ENCODE measurements at places on chromosomes 3 and 15. TPM values are rescaled to one million over a fixed set of nuclear protein-coding genes. Genes with fewer than 3 reads are reported as not detected.

GRCh38 chr3:8834974-8835373, 65.6 kb upstream of the OXTR start:
- H3K27ac ChIP-seq, result no peak overlapping the region
- no peaks in the 10 kb centered on the region for H3K27me3 ChIP-seq
- DNase-seq, result no peak
- no peaks in the 10 kb centered on the region for H3K36me3 ChIP-seq
- no peak overlapping the region for H3K4me3 ChIP-seq
- no peaks in the 10 kb centered on the region for H3K4me1 ChIP-seq

DNA sequence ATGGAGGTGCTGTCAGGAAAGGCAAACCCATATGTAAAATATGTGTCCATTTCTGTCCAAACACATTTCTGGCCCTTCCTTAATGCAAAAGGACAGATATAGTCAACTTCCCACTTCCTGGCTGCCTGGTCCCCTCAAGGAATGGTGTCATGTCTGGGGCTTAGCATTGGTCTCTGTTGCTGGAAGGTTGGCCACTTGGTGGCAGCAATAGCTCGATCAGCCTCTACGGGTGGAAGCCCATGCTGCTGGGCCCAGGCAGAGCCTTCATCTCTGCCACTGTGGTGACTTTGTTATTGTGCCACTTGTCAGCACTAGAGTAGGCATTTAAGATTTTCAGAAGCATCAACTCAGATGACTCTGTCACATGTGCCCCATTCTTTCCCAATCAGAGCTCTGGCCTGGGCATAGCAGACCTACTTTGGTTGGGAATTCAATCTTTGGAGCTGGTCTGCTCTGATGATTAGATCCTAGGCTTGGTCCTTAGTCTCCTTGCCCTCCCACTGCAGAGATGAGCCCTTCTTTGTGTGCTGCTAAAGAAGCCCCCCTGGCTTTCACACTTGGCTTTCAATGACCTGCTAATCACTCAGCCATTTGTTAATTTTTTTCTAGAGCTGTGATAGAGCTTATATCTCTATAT, 51.0 kb upstream of the SPSB4 start:
- peaks cover 2% of the 10 kb centered on the region for H3K4me1 ChIP-seq
- peak; percentile 50 for DNase-seq
- H3K36me3 ChIP-seq, result no peaks in the 10 kb centered on the region
- H3K27me3 ChIP-seq, result peaks cover 2% of the 10 kb centered on the region
- peak overlapping the region; percentile 69 for H3K27ac ChIP-seq

- DNase-seq, result no peak
- H3K27me3 ChIP-seq, result no peaks in the 10 kb centered on the region
- no peak overlapping the region for H3K27ac ChIP-seq
- H3K36me3 ChIP-seq, result no peaks in the 10 kb centered on the region
- no peak overlapping the region for H3K4me3 ChIP-seq
Observed at GRCh38 chr15:39499681-39500080, 81.2 kb upstream of the THBS1 start.

DNA sequence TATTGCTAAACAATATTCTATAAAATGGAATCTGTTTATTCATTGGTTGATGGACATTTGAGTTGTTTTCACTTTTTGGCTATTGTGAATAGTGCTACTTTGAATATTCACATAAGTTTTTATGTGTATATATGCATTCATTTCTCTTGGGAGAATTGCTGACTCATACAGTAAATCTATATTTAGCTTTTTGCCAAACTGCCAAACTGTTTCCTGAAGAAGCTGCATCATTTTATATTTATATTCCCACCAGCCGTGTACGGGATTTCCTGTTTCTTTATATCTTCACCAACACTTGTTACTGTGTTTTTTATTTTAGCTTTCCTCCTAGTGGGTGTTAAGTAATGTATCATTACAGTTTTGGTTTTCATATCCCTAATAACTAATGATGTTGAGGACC, 12.5 kb upstream of the TCAIM start:
- H3K36me3 ChIP-seq, result no peaks in the 10 kb centered on the region
- H3K27ac ChIP-seq, result no peak overlapping the region

DNA sequence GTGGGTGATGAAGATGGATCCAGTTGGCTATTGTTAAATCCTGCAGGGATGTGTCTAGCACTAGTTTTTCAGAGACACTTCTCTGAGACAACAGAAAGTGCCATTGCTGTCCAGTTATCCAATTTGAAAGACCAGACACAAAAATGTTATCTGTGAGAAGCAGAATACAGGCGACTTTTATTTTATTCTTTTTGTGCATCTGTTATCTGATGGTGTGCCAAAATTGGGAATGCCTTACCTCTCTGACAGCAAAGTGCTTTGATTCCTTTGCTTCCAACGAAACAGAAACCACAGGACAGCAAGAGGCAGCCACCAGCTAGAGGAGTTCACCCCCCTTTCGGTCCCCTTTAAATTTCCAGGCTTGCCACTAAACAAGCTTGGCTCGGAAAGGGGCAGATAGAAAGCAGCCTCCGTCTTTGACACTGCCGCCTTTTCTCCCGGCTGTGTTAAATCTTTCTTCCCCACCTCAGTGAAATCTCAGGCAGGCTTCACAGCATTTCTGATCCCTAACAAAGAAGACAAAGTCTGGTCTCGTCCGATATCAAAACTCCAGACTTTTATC, 17.7 kb upstream of the PRR20G start:
- no peaks in the 10 kb centered on the region for H3K4me1 ChIP-seq
- H3K4me3 ChIP-seq, result no peak overlapping the region
- peaks cover 4% of the 10 kb centered on the region for H3K27me3 ChIP-seq

- H3K36me3 ChIP-seq, result no peaks in the 10 kb centered on the region
- no peaks in the 10 kb centered on the region for H3K27me3 ChIP-seq
- H3K27ac ChIP-seq, result no peak overlapping the region
Observed at GRCh38 chr3:175224051-175224450, 364.9 kb downstream of the NAALADL2 start.

GRCh38 chr15:38470816-38471215, 16.9 kb downstream of the FAM98B start:
- H3K4me1 ChIP-seq, result no peaks in the 10 kb centered on the region
- H3K4me3 ChIP-seq, result no peak overlapping the region
- no peaks in the 10 kb centered on the region for H3K27me3 ChIP-seq
- DNase-seq, result no peak

DNA sequence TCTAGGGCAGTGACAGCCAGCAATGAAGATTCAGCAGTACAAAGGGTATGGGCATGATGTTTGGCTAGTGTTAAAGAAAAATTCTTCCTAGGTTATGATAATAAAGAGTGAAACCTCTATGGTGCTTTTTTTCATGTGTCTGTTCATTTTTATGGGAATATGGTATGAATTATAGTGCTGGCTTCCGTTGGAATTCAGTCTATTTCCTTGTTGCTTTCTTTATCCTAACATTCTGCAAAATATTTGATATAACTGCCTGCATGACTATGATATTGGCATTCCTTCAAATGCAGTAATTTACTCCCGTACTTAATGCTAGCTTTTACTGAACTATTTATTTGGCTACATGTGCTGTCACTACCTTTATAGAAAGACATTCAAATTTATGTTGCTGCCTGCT, 57.6 kb upstream of the ATP11B start:
- H3K4me3 ChIP-seq, result no peak overlapping the region
- no peak for DNase-seq
- no peak overlapping the region for H3K27ac ChIP-seq
- no peaks in the 10 kb centered on the region for H3K36me3 ChIP-seq
- H3K4me1 ChIP-seq, result peaks cover 3% of the 10 kb centered on the region

GRCh38 chr15:92705764-92706163, 50.2 kb upstream of the FAM174B start:
- H3K36me3 ChIP-seq, result no peaks in the 10 kb centered on the region
- H3K4me3 ChIP-seq, result no peak overlapping the region
- H3K27ac ChIP-seq, result no peak overlapping the region

- H3K4me1 ChIP-seq, result no peaks in the 10 kb centered on the region
- no peak overlapping the region for H3K4me3 ChIP-seq
- H3K27me3 ChIP-seq, result no peaks in the 10 kb centered on the region
- DNase-seq, result no peak
- no peak overlapping the region for H3K27ac ChIP-seq
- H3K36me3 ChIP-seq, result no peaks in the 10 kb centered on the region
Observed at GRCh38 chr15:55277116-55277564, 12.5 kb downstream of the RAB27A start.

DNA sequence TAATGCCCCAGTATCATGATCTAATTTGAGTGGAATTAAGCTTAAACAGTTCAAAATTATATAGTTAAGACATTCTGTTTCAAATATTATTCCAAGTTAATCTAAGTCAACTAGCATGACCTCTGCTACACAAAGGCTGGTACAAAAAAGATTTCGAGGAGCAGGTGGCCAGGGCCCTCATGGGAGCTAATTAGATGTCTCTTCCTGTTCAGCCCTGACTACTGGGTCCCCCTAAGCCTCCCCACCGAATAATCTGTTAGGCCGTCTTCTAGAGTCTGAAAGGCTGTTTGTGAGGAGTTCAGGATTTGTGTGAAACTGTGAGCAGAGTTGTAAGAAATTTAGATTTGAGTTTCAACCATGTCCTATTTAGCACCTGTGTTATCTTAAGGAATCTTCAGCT, 75.4 kb downstream of the PPM1L start:
- no peaks in the 10 kb centered on the region for H3K27me3 ChIP-seq
- no peaks in the 10 kb centered on the region for H3K36me3 ChIP-seq
- H3K27ac ChIP-seq, result no peak overlapping the region
- H3K4me3 ChIP-seq, result no peak overlapping the region

DNA sequence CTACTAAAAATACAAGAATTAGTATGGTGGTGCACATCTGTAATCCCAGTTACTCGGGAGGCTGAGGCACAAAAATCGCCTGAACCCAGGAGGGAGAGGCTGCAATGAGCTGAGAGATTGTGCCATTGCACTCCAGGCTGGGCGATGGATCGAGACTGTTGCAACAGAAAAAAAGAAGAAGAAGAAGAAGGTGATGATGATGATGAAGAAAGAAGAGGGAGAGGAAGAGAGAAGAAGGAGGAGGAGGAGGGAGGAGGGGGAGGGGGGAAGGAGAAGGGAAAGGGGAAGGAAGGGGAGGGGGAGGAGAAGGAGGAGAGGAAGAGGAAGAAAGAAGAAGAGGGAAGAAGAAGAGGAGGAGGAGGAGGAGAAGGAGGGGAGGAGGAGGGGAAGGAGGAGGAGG, 33.2 kb upstream of the ZNF710 start:
- no peak overlapping the region for H3K4me3 ChIP-seq
- peaks cover 4% of the 10 kb centered on the region for H3K4me1 ChIP-seq
- H3K27ac ChIP-seq, result no peak overlapping the region
- no peaks in the 10 kb centered on the region for H3K36me3 ChIP-seq
- DNase-seq, result no peak
- no peaks in the 10 kb centered on the region for H3K27me3 ChIP-seq

DNA sequence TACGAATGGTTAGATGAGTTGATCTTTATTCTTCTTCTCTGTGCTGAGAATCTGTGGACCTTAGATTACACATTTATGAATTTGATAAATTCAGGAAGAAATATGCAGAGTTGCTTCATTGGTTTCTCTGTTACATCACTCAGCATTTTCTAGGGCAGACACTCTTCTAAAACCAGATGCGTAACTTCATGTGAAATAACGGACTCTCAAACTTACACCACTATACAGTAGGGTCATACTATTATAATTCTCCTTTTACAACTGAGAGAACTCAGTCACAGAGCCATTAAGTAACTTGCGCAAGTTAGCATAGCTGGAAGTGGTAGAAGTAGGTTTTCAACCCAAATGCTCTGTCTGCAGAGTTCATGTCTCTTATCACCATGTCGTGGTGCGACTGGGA, 5.7 kb downstream of the TMEM207 start:
- peak; percentile 9 for DNase-seq
- H3K27ac ChIP-seq, result peak overlapping the region; percentile 58
- peaks cover 30% of the 10 kb centered on the region for H3K4me1 ChIP-seq
- H3K4me3 ChIP-seq, result no peak overlapping the region
- no peaks in the 10 kb centered on the region for H3K27me3 ChIP-seq
- H3K36me3 ChIP-seq, result no peaks in the 10 kb centered on the region

- H3K36me3 ChIP-seq, result peaks cover 22% of the 10 kb centered on the region
- DNase-seq, result no peak
- no peak overlapping the region for H3K4me3 ChIP-seq
- no peaks in the 10 kb centered on the region for H3K4me1 ChIP-seq
Observed at GRCh38 chr15:38300395-38300794, 47.8 kb downstream of the SPRED1 start.

DNA sequence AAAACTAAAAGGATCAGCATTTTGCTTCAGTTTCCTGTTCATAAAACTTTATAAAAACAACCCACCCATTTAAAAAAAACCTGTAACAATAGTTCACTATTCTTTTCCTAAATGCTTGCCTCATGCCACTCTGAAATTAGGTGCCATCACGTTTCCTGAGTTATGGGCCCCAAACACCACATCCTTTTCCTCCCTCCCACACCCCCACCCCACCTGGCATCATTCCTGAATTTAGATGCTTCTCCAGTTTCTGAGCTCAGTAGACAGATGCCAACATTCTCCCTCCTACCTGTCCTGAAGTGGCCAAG, 11.9 kb upstream of the ARHGEF3 start:
- no peak overlapping the region for H3K4me3 ChIP-seq
- no peak overlapping the region for H3K27ac ChIP-seq
- H3K4me1 ChIP-seq, result no peaks in the 10 kb centered on the region

GRCh38 chr3:106341087-106341486, 472.3 kb upstream of the CBLB start:
- DNase-seq, result no peak
- no peaks in the 10 kb centered on the region for H3K4me1 ChIP-seq
- no peak overlapping the region for H3K27ac ChIP-seq
- H3K4me3 ChIP-seq, result no peak overlapping the region
- H3K36me3 ChIP-seq, result no peaks in the 10 kb centered on the region

GRCh38 chr3:183537295-183537730, 18.2 kb downstream of the KLHL6 start:
- H3K27ac ChIP-seq, result peak overlapping the region; percentile 87
- no peaks in the 10 kb centered on the region for H3K27me3 ChIP-seq
- no peak for DNase-seq
- no peak overlapping the region for H3K4me3 ChIP-seq

GRCh38 chr3:192917028-192917403, 640 bp downstream of the MB21D2 start:
- no peaks in the 10 kb centered on the region for H3K36me3 ChIP-seq
- H3K4me3 ChIP-seq, result peak overlapping the region; percentile 78
- peaks cover 8% of the 10 kb centered on the region for H3K4me1 ChIP-seq
- DNase-seq, result peak; percentile 82
- peak overlapping the region; percentile 96 for H3K27ac ChIP-seq

DNA sequence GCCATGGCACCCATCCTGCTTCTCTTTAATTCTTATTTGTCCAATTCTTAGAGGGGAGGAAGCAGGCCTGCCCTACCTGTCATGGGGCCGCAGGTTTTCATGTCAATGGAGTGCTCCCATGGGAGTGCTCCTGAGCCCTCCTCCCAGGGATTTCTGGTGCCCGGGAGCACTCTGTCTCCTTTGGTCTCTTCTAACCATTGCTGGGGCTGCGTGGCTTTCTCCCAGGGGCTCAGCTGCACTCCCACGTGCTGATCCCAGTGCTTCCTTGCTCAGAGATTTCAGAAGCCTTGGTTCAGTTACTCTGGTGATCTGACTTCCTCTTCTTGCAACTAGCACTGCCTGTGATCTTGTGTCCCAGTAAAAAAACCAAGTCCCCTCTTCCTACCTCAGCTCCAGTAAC, 68.0 kb upstream of the ARL8B start:
- no peak overlapping the region for H3K27ac ChIP-seq
- no peaks in the 10 kb centered on the region for H3K36me3 ChIP-seq
- peaks cover 12% of the 10 kb centered on the region for H3K4me1 ChIP-seq
- H3K4me3 ChIP-seq, result no peak overlapping the region

SPTBN5 gene
- 1.7 TPM for polyA plus RNA-seq

SLC6A20 gene
- polyA plus RNA-seq, result 57.4 TPM

HRG gene
- 0.04 TPM for polyA plus RNA-seq

DAZL gene
- not detected for polyA plus RNA-seq

C3orf49 gene
- 0.33 TPM for polyA plus RNA-seq

RLBP1 gene
- polyA plus RNA-seq, result 2.8 TPM

PRR20G gene
- polyA plus RNA-seq, result not detected

NTRK3 gene
- 3.1 TPM for polyA plus RNA-seq

SCG3 gene
- polyA plus RNA-seq, result 10.0 TPM

CPN2 gene
- polyA plus RNA-seq, result 0.09 TPM

VEPH1 gene
- polyA plus RNA-seq, result 0.63 TPM
